Stimulated activated CD4-positive, alpha-beta T cell treated with anti-CD3 and anti-CD28 coated beads, Interleukin-1b, Interleukin-23, amount 100 ng/mL, for 4 hours (primary cell): ENCODE measurements at places on chromosomes 6 and 20.
A peak's percentile ranks its signal among the peaks of the same experiment; 100 is the strongest.

DNA sequence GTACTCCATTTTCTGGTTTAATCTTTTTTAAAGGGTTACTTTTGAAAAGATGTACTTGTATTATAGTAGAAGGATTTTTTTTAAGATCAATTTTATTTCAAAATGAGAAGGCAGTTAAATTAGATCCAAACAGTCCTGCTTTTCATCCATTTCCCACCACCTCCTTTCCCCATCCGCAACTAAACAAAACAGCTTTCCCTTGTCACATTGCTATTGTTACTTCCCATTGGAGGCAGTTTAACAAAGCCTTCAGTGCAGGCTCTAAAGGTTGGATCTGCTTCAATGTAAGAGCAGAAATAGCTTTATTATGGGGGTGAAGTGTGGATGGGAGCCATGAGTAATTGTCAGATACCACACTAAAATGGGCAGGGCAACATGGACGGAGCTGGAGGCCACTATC is 65.7 kb downstream of the LRRC1 start:
- no peak for DNase-seq

GRCh38 chr6:116190550-116190949 is 63.3 kb downstream of the TSPYL4 start:
- no peak for DNase-seq

- DNase-seq = no peak
Measured at GRCh38 chr6:56318851-56319250, 71.5 kb upstream of the COL21A1 start.

- DNase-seq = no peak
Measured at GRCh38 chr20:35252037-35252461, 25.6 kb downstream of the MMP24 start.

- no peak for DNase-seq
Measured at GRCh38 chr6:14734416-14735340, 511.2 kb upstream of the JARID2 start.

DNA sequence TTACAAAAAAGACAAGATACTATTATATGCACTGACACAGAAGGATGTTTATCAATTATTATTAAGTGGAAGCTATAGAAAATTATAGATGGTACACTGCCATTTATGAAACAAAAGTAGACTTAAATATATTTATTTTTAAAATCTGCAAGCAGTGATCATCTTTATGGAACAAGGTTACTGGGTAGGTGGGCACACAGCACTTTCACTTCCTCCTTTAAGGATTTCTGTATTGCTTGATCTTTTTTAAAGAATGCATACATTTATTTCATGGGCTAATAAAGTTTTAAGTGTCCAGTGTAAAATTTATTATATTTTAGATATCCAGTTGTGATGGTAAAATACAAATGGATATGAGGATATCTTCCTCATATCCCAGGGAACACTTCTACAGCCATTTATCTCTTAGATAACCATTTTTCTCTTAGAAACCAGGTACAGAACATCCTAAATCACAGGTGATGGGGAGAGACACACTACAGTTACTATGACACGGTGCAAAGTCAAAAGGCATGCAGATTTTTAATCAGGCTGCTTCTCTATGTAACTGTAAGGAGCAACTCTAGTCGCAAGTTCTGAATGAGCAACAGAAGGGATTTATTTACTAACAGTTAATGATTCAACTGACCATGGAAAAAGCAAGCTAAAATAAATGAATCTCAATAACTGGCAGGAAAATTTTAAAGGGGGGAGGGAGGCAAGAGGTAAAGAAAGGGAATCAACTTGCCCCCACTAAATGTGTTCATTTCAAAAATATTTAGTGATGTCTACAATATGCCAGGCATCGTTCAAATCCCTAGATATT is 2.2 kb downstream of the FBXL4 start:
- no peak for DNase-seq

GRCh38 chr6:13953061-13953705 is 28.4 kb downstream of the RNF182 start:
- DNase-seq = no peak

DNA sequence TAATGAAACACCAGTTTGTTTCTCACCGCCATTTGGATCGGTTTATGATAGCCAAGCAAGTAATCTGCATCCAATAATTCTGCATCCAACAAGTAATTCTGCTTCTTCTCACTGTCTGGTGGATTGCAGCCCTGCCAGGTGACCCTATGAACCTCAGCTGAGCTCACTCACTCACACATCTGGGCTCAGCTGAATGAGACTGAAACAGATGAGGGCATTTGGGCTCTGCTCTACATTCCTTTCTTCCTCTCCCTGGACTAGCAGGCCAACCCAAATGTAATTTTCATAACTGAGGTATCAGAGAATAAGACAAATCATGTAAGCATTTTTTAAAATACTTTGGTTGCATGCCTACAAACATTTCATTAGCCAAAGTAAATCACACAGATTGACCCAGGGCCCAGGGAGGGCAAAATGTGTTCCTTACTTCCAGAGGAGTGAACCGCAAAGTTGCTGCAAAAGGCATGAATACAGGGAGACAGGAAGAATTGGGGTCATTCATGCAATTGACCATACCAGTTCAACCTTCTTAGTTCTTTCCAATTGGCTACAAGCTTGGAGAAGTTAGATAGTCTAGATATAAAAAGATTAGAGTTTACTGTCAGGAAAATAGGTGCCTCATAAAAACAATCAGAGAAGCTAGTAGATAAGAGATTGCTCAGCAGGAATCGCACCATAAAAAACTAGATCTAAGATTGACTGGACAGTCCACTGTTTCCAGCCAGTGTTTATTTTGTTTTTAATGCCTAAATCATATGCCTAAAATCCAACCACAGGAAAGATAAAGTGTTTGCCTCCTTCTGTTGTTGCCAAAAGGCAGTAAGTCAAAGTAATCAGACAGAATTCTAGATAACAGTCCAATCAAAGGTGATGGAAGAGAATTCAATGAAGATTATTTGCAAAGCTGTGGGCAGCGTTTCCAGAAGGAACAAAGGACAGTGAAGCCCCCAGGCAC is 43.7 kb downstream of the CBLN4 start:
- DNase-seq = no peak

DNA sequence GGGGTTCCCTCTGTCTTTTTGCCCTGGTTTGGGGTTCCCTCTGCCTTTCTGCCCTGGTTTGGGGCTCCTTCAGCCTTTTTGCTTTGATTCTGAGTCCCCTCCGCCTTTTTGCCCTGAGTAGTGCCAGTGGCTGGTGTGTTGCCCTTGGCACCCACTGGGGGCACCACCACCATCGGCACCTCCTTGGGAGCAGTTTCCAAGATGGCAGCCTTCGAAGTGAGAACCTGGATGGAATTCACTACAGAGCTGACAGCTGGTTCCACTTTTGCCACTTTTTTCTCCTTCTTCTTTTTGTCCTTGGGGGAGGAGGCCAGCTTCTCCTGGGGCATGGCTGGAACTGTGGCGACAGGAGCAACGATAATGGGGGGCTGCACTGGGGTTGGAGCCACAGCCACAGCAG is 22.2 kb downstream of the RRBP1 start:
- DNase-seq = no peak

DNA sequence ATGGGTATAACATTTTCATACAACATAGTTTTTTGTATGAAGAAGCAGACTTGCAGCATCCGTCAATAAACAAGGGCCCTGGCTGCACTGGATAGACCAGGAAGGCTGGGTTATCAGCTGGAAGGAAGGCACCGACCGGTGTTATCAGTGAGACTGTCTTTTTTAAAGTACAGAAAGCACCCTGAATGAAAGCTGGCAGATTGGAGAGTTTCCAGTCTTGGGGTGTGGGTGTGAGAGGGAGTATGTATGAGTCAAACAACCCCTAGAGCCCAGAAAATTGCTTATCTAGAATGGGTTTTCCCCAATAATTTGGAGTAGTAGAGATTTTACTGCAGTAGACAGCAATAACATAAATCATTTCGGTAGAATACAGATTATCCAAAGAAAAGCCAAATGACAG is 42.4 kb downstream of the TXLNB start:
- peak; percentile 28 for DNase-seq

- no peak for DNase-seq
Measured at GRCh38 chr6:91483415-91484105, 896.7 kb upstream of the MAP3K7 start.

GRCh38 chr6:99416226-99416625 is 8.9 kb downstream of the PNISR start:
- DNase-seq = no peak

- no peak for DNase-seq
Measured at GRCh38 chr20:53735536-53736050, 142.0 kb upstream of the ZNF217 start.

GRCh38 chr6:30918670-30919069 is 4.6 kb downstream of the VARS2 start:
- no peak for DNase-seq

- no peak for DNase-seq
Measured at GRCh38 chr6:112909781-112910180, 562.7 kb downstream of the RFPL4B start.

GRCh38 chr6:44641344-44642031 is 254.0 kb downstream of the CDC5L start:
- no peak for DNase-seq

DNA sequence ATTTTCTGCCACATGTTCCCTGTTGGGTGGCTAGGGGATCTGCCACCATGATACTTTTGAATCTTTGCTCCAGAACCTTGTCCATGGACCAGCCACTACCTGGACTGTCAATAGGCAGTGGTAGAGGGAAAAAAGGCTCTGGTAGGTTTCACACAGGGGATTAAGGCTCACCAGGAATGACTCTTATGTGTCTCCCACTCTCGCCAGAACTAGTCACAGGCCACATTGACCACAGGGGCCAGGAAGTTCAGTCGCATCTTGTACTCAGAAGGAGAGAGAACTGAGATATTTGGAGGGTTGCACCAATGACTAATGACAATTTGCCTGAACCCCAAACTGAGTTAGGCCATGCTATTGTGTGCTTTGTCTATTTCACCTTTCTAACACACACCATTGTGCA is 23.6 kb upstream of the APCDD1L start:
- DNase-seq = no peak

DNA sequence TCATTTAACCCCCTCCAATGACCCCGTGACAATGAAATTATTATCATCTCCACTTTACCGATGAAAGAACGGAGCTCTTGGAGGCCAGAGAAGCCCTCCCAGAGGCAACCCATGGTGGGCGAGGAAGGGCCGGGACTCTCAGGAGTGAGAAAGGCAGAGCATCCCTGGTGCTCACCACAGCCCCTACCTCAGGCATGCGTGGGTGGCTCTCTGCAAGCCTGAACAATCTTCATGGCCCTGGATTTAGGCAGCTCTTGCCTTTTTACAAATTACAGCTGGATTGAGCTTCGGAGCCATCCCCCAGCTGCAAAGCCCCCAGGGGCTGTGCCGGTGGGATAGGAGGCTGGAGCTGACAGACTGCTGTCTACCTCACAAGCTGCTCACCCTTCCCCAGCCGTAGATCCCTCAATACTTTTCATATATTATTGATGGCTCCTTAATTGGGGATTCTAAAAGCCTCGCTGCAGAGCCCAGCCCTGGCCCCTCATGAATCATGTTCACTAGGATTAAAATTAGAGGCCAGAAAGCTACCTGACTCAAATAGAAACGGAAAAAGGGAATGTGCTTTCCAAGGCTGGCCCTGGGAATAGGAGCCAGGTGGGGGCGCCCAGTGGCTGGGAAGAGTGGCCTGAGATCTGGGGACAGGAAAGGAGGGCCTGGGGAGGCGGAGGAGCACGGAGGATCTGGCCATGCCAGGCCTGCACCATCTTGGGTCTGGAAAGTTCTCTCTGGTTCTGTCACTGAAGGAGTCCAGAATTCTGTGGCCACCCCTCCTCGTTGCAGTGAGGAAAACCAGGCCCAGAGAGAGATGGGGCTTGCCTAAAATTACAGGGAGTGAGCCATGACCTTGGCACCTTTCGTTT is 29.1 kb downstream of the CPNE5 start:
- no peak for DNase-seq

- no peak for DNase-seq
Measured at GRCh38 chr6:158471339-158471738, 88.6 kb upstream of the TMEM181 start.

DNA sequence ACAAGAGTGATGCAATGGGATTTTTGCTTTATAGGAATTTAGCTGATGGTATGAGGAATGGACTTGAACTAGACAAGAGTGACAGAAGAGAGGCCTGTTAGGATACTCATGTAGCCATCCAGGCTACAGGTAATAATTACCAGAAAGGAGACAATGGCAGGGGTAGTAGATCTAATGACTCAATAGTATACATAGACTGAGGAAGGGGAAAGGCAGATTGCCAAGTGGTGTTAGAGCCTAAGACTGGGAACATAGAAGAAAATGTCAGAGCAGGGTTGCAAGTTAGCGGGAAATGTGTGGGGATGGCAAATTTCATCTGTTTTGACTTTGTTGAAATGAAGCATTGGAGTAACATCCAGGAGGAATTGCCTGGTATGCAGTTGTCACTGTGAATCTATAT is 295.6 kb downstream of the UTRN start:
- no peak for DNase-seq
